ENCODE measurements at places on chromosomes 3 and 15.

GRCh38 chr3:143237077-143237627 is 117.6 kb downstream of the CHST2 start:
- no peak overlapping the region for H3K4me3 ChIP-seq
- peaks cover 2% of the 10 kb centered on the region for H3K36me3 ChIP-seq
- no peak overlapping the region for H3K27ac ChIP-seq
- peaks cover 2% of the 10 kb centered on the region for H3K4me1 ChIP-seq
- DNase-seq = no peak

DNA sequence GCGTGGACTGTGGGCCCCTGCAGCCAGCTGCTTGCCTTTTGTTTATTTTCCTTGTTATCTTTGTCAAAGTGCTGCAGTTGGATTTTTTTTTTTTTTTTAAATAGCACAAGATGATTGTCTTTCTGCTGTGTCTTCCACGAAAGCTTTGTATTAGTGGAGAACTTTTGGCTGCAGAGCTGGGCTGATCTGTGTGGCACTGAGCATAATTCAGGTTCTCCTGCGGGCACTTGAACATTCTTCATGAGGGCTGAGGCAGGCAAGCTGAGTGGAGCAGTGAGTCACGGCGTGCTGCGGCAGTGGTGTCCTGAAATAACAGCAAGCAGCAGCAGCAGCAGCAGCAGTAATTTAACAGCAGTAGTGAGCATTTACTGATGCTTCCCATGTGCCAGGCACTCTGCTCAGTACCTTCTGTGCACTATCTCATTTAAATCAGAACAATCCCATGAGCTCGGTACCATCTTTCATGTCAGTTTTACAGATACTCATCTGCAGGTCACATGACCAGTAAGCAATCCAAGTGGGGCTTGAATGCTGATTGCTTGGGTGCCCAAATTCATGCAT is 45.8 kb downstream of the MITF start:
- DNase-seq = no peak
- H3K27me3 ChIP-seq = no peaks in the 10 kb centered on the region
- no peak overlapping the region for H3K4me3 ChIP-seq
- no peaks in the 10 kb centered on the region for H3K36me3 ChIP-seq
- H3K4me1 ChIP-seq = no peaks in the 10 kb centered on the region

DNA sequence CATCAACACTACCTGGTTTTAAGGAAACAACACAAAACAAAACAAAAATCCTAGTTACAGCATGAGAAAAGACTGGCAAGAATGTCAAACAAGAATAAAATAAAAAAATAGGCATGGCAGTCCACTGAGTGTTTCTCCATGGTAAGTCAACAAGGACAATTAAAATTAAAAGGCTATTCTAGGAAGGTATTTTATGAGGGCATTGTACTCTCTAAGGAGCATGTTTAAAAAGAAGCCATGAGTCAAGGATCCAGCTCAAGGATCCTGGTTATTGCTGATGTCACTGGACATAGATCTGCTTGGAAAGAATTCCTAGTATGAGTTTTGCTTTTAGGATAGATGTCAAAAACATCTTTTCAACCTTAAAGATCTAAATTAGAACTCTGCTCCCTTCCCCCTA is 106.7 kb downstream of the MYO5A start:
- no peak for DNase-seq
- H3K27ac ChIP-seq = no peak overlapping the region
- peaks cover 6% of the 10 kb centered on the region for H3K4me1 ChIP-seq
- H3K27me3 ChIP-seq = no peaks in the 10 kb centered on the region
- no peak overlapping the region for H3K4me3 ChIP-seq

GRCh38 chr3:41464401-41464800 is 265.1 kb downstream of the CTNNB1 start:
- no peaks in the 10 kb centered on the region for H3K36me3 ChIP-seq
- H3K27ac ChIP-seq = no peak overlapping the region
- no peak for DNase-seq
- H3K4me3 ChIP-seq = no peak overlapping the region
- H3K27me3 ChIP-seq = peaks cover 2% of the 10 kb centered on the region
